ENCODE measurements at places on chromosomes 6 and 20. TPM values are rescaled to one million over a fixed set of nuclear protein-coding genes. Genes with fewer than 3 reads are reported as not detected.

Gene PDE10A
- not detected for polyA plus RNA-seq

Gene MTCH1
- 72.9 TPM for polyA plus RNA-seq

Gene CTAGE9
- polyA plus RNA-seq: not detected

Gene KCNG1
- 92.5 TPM for polyA plus RNA-seq

Gene METTL24
- 0.28 TPM for polyA plus RNA-seq

Gene STMND1
- polyA plus RNA-seq: not detected

Gene TDRD6
- polyA plus RNA-seq: not detected

Gene PAK5
- not detected for polyA plus RNA-seq

Measured in naive B cell (primary cell).